ENCODE measurements at places on chromosomes 12 and 14. TPM values are rescaled to one million over a fixed set of nuclear protein-coding genes. Genes with fewer than 3 reads are reported as not detected.

Gene ERBB3
- total RNA-seq = 0.84 TPM

Gene TSPAN11
- not detected for total RNA-seq

Gene NOVA1
- 0.07 TPM for total RNA-seq

Gene PPP2R5E
- total RNA-seq = 44.8 TPM

Gene CYP27B1
- 4.3 TPM for total RNA-seq

Gene CEBPE
- not detected for total RNA-seq

Gene PIANP
- total RNA-seq = not detected

Gene CD69
- total RNA-seq = 86.5 TPM

Gene NOXRED1
- total RNA-seq = 0.30 TPM

Gene CCDC177
- total RNA-seq = not detected

Gene CAPS2
- total RNA-seq = 2.3 TPM

Gene GLIPR1
- 23.5 TPM for total RNA-seq

Gene SYNE2
- total RNA-seq = 75.6 TPM

Gene KRT73
- total RNA-seq = 0.25 TPM

Gene KRT78
- not detected for total RNA-seq

Gene SPTB
- 0.07 TPM for total RNA-seq

Gene AHNAK2
- total RNA-seq = 0.05 TPM

Gene UTP20
- 21.3 TPM for total RNA-seq

All from T-helper 2 cell treated with Interferon-gamma antibody and Interleukin-4, amounts not matched to agents 100 ng/mL and 5 ng/mL, for 36 hours (primary cell).